ENCODE measurements at places on chromosomes 13 and 19. TPM values are rescaled to one million over a fixed set of nuclear protein-coding genes. Genes with fewer than 3 reads are reported as not detected.

The PPP1R37 gene
- total RNA-seq: 39.6 TPM

The ERICH6B gene
- total RNA-seq: not detected

The USHBP1 gene
- 40.0 TPM for total RNA-seq

The ATP8A2 gene
- 0.12 TPM for total RNA-seq

The GARIN5A gene
- 0.39 TPM for total RNA-seq

The TMEM272 gene
- total RNA-seq: not detected

The ATXN8OS gene
- not detected for total RNA-seq

The ZNF845 gene
- 5.3 TPM for total RNA-seq

The ZNF729 gene
- total RNA-seq: not detected

The KIR2DL4 gene
- total RNA-seq: 0.41 TPM

The TPTE2 gene
- total RNA-seq: not detected

The LRG1 gene
- total RNA-seq: 2.3 TPM

The RNF225 gene
- 0.68 TPM for total RNA-seq

The CGB2 gene
- total RNA-seq: not detected

The CYP2A7 gene
- not detected for total RNA-seq

The IZUMO4 gene
- 6.6 TPM for total RNA-seq

The SKA3 gene
- total RNA-seq: 2.3 TPM

The ZNF555 gene
- 9.1 TPM for total RNA-seq

The PTPRH gene
- total RNA-seq: 0.29 TPM

The METTL21C gene
- total RNA-seq: not detected

The ZNF134 gene
- total RNA-seq: 12.6 TPM

The OR7G1 gene
- not detected for total RNA-seq

The ZNF429 gene
- 5.4 TPM for total RNA-seq

The KIR3DL2 gene
- not detected for total RNA-seq

The C19orf53 gene
- total RNA-seq: 200 TPM

The IZUMO2 gene
- total RNA-seq: not detected

The NRTN gene
- not detected for total RNA-seq

The SIGLEC5 gene
- total RNA-seq: 0.93 TPM

The HIPK4 gene
- total RNA-seq: not detected

The PDE4A gene
- total RNA-seq: 5.3 TPM
